ENCODE measurements at places on chromosomes 3 and 15.

GRCh38 chr15:56251315-56252095 lies 7.8 kb upstream of the RFX7 start:
- no peak for DNase-seq

GRCh38 chr3:177781686-177782161 lies 584.4 kb upstream of the TBL1XR1 start:
- no peak for DNase-seq

DNA sequence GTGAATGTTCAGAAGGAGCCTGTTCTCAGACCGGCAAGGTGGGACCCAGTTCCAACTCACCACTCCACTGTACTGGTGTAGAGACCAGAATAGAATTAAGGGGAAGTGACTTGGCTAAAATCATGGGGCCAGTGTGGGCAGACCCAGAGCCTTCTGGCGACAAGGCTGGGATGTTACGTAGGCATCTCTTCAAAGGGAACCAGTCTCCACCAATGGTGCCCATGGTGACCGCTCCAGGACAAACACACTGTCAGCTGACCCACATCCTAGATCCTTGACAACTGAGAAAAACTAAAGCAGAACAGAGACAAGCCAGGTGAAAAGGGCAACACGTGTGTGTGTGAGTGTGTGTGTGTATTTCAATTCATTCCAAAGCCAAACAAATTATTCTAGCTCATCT lies 321.7 kb upstream of the FRG2C start:
- no peak for DNase-seq

DNA sequence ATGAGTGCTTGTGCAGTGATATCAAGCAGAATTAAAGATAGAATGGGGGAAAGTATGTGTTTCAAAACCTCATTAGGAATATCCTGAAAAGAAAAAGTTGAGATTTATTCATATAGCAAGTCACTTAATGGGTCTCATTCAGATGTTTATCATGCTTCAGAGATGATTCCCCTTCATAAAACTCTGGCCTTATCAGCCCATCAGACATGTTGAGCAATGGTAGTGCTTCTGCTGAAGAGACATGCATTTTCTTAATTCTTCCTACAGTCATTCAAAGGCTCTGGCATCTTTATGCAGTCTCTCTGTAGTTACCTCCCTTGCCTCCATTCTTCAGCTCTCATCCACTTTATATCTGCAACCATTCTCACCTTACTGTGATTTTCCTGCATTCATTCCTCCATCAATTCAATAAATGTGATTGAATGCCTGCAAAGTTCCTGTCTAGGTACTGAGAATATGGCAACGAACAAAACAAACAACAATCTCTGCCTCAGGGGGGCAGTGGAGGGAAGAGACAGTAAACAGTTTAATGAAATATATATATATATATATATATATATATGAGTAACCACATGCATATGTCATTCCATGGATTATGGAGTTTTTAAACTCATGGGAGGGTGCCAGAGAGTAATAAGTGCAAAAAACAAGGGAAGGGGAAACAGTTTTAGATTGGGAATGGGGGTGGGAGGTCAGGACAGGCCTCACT lies 138.5 kb downstream of the NECTIN3 start:
- no peak for DNase-seq

- no peak for DNase-seq
These were observed 52.6 kb downstream of the ARNT2 start for GRCh38 chr15:80456517-80457492.

DNA sequence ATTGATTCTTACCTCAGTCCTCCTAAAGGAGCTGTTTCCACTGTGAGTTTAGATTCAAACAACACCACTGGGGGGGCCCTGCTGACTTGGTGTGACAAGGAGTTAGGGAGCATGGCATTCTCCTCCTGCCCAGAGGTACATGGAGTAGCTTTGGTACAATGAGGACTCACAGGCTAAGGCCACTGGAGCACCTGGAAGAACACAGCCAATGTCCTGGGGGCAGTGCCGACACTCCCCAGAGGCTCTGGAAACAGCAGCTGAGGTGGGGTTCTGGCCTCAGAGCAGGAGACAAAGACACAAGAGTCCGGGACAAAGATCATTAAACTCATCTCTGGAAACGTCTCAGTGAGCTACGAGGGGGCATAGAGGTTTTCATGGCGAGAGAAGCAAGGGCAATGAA lies 69.7 kb upstream of the POMGNT2 start:
- no peak for DNase-seq

- DNase-seq, result no peak
These were observed 21.9 kb downstream of the NRROS start for GRCh38 chr3:196661400-196661799.

GRCh38 chr3:15315003-15315402 lies 17.4 kb downstream of the SH3BP5 start:
- DNase-seq, result no peak

DNA sequence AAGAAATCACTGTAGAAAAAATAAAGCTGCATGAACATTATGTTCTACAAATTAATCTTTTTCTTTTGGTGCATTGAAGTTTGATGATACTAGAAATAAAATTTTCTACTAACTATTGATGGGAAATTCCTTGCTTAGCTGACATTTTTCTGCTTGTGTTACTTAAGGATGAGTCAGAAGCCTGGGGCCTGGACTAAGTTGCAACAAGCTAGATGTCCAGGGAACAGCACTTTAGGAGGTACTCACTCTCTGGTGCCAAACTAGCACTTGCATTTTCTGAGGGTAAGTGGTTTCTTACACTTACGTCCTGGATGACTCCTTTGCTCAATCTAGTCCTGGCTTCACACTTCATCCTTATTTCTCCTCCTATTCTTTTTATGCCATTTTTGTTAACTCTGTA lies 945.1 kb downstream of the IGSF11 start:
- DNase-seq, result no peak

DNA sequence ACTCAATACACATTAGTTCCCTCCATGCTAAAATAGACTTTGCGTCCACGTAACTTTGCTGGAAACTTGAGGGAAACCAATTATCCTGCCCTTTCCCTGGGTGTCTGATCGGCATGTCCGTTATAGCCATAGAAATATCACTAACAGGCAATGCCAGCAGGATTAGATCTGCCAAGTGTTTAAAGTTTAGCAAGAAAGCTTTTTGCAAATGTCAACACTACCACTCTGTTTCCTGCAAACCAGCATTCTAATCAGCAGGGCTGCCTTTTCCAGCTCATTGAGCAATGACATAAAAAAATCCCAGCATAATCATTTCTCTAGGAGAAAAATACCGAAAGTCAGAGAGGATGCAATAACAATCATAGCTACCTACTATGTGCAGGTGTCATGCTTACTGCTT lies 60.9 kb downstream of the NOX5 start:
- DNase-seq, result no peak

GRCh38 chr3:77931255-77932009 lies 891.5 kb downstream of the ROBO2 start:
- DNase-seq, result no peak

- DNase-seq, result no peak
These were observed 36.1 kb upstream of the ARHGEF26 start for GRCh38 chr3:154085071-154085470.

GRCh38 chr3:52705438-52705687 lies 228 bp downstream of the GLT8D1 start:
- peak; percentile 27 for DNase-seq

DNA sequence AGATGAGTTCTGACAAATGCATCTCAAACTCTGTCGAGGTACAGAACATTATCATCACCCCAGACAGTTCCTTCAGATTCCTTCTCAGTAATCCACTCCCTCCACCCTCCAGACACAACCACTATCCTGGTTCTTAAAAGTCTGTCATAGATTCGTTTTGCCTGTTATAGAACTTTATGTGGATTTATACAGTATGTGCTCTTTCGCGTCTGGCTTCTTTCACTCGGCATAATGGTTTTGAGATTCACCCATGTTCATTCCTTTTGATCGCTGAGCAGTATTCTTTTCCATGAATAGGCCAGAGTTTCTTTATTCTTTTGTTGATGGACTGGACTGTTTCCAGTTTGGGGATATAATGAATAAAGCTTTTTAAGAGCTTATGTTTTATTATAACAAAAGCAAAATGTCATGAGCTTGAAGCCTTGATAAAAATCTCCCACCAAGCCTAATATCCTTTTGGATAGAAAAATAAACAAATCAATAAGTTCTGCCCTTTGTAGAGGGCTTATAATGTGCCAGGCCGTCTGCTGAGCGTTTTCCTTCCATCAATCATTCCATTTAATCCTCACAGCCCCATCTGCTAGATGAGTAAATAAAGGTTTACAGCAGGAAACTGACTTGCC lies 21.3 kb upstream of the RFTN1 start:
- DNase-seq, result no peak

Data from NCI-H187 (cell line).